ENCODE measurements at places on chromosomes 2 and 18.

- no peak for DNase-seq
Measured at GRCh38 chr2:241599615-241600014, 37.3 kb downstream of the THAP4 start.

DNA sequence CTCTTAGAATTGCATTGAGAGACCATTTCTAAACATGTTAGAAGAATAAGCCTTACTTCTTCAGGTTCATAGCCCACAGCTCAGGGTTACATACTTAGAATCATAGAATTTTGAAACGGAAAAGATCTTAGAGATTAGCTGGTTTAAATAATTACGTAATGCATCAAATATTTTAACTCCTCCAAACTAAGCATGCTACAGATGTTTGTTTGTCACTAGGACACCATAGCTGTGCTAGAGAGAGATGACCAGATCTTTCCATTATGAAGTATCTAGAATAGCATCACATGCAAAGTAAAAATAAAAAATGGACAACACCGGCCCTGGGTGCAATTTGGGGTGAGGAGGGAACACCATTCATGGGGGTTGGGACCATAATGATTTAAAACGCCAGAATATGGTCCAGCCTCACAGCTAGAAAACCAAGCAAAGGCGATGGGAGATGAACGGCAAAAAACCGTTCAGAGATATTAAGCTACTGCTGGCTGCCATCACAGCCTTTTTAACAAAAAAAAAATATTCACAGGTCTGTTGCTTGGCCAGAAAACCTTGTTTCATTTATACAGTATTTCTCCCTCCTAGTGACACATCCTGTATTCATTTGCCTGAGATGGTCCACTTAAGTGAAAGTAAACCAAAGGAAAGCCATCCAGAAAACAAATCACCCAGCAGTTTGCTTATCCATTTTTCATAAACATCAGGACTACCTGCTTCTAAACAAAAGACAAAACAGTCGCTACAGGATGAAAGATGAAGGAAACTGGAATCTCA lies 94.2 kb downstream of the EPHA4 start:
- no peak for DNase-seq

DNA sequence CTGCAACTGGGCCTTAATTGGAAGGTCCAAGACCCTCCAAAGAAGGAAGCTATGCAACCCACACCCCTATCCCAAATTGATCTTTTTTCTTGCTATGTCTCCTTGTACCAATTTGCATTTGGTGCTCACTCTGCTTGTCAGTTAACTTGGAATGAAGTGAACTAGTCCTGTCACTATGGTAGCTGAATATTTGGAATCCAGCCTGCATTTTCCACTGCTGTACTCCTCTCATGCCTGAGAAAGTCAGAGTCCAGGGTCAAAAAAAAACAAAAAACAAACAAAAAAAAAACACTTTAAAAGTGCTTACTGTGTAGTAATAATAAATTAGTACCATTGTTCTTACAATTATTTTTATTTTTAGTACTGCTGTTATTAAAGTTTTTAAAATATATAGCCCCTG lies 462.8 kb upstream of the SLC8A1 start:
- no peak for DNase-seq

DNA sequence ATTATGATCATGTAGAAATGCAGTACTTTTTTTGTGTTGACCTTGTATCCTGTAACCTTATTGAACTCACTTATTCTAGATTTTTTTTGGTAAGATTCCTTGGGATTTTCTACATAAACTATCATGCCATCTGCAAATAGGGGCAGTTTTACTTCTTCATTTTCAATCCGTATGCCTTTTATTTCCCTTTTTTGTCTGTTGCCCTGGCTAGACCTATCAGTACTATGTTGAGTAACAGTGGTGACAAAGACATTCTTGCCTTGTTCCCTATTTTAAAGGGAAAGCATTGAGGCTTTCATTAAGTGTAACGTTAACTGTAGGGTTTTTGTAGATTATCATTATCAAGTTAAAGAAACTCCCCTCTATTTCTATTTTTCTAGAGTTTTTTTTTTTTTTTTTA lies 92.3 kb downstream of the LYPD1 start:
- no peak for DNase-seq

- no peak for DNase-seq
Measured at GRCh38 chr2:146130290-146130689, 1610.4 kb upstream of the ZEB2 start.

- DNase-seq, result peak; percentile 36
Measured at GRCh38 chr18:74609535-74609934, 11.9 kb downstream of the ZNF407 start.

DNA sequence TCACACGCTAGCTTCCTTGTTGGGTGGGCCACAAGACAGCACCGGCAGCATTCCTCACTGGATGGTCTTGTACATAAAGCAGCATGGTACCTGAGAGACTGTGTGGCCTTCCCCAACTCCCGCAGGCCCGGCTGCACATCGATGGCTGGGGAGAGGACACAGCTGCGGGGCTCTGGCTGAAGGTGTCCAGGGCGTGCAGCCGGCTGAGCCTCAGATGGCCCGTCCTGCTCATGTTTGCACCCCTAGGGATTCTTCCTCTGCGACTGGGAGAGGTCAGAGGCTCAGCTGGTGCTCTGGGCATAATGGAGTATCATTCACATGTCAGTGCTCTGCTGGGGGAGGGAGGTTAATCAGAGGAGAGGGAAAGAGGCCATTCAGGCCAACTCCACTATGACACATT lies 207.9 kb downstream of the SEPTIN10 start:
- no peak for DNase-seq

GRCh38 chr2:241984271-241984655 lies 114.7 kb downstream of the RTP5 start:
- no peak for DNase-seq

DNA sequence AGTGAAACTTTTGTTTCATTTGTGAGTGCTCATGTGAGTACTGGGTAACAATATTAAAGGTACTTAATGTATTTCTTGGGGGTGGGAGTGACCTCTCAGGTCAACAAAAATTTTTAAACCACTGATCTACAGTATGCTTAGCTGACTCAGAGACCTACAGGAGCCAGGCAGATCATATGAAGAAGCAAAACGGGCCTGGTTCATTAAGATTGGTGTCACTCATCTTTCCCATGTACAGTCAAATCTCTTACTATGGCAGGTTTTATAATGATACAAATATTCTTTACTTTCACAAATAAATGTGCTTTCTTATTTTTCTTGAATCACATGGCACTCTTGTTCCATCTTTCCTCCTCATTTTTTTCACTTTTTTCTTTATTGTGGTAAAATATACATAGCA lies 7.7 kb upstream of the TMSB10 start:
- no peak for DNase-seq

DNA sequence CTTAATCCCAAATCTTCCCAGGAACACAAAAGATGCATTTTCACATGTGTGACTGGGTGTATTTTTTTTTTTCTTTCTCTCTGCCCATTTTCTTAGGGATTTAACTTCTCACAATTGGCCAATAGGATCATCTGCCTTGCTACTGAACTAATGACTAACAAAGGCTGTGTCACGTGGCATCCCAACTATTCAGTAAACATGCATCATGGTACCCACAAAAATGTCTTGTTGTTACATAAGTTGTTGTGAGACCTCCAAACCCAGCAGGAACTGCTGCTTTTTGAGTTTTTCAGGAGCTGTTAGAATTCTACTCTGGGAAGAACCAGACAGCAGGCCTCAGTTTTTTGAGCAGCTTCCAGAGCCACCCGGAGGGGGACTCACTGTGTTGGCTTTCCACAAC lies 31.9 kb downstream of the GAD1 start:
- DNase-seq, result peak; percentile 80

GRCh38 chr2:234703258-234703657 lies 206.4 kb upstream of the ARL4C start:
- DNase-seq, result no peak

DNA sequence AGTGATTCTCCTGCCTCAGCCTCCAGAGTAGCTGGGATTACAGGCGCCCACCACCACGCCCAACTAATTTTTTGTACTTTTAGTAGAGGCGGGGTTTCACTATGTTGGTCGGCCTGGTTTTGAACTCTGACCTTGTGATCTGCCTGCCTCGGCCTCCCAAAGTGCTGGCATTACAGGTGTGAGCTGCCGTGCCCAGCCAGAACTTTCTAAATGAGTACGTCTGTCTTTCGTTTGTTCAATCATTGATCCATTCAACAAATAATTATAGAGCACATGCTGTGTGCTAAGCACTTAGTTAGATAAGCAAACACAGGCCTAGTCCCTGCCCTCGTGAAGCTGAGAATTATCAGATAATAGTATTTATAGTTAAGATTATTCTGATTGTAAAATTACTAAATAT lies 56.5 kb downstream of the TTC39C start:
- no peak for DNase-seq

- DNase-seq, result peak; percentile 66
Measured at GRCh38 chr2:191682126-191682525, 4.2 kb downstream of the NABP1 start.

GRCh38 chr2:177270531-177270930 lies 6.0 kb upstream of the NFE2L2 start:
- DNase-seq, result no peak

DNA sequence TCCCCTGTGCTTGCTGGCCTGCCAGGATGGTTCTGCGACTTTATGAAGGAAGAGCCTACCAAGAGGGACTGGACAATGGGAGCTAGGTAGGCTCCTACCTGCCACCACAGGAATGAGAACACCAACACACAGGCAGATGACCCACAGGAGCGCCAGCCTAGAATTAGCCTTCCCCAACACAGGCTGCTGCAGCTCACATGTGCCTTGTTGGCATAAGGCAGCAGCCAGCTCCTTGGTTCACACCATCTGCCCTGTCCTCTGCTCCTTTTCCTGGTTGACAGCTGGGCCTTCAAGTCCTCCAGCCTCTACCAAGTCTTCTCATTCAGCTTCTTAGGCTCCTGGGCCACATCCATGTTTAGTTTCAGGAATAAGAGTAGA lies 705.4 kb upstream of the RAB6C start:
- DNase-seq, result no peak

- peak; percentile 61 for DNase-seq
Measured at GRCh38 chr2:62785810-62786597, 80.5 kb downstream of the EHBP1 start.

GRCh38 chr18:79829136-79829854 lies 31.6 kb downstream of the KCNG2 start:
- no peak for DNase-seq

- DNase-seq, result no peak
Measured at GRCh38 chr2:69721022-69721421, 20.9 kb upstream of the ANXA4 start.

DNA sequence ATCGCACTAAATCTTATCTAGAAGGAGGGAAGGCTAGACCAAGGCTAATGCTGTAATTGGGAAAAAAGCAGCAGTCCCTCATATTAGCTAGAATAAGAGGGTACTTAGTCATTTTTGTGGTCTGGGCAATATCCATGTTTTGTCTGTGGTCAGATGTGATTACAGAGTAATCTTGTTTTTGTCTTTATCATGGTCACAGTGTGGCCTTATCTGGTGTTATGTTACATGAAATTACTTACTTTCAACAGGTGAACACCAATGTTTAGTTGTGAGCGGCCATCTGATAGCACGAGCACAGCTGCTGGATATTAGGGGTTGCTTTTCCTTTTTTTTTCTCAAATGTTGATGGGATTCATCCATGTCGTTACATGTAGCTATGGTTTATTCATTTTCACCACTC lies 23.7 kb upstream of the PLEKHM3 start:
- no peak for DNase-seq

DNA sequence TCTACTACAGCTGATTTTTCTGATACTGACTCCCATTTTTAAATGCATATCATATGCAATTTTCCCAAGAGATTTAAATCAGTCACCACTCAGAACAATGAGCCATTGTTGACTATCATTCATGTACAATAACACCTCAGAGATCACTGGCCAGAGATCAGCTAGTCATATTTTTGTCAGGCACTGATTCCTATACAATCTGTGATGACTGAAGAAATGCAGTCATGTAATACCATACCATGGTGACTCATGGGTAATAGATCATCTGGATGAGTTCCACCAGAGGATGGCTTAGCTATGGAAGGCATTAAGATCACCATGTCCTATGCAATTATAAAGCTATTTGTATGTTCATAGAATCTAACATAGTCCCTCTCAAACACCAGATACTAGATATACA lies 285.7 kb upstream of the DCC start:
- DNase-seq, result peak; percentile 32

DNA sequence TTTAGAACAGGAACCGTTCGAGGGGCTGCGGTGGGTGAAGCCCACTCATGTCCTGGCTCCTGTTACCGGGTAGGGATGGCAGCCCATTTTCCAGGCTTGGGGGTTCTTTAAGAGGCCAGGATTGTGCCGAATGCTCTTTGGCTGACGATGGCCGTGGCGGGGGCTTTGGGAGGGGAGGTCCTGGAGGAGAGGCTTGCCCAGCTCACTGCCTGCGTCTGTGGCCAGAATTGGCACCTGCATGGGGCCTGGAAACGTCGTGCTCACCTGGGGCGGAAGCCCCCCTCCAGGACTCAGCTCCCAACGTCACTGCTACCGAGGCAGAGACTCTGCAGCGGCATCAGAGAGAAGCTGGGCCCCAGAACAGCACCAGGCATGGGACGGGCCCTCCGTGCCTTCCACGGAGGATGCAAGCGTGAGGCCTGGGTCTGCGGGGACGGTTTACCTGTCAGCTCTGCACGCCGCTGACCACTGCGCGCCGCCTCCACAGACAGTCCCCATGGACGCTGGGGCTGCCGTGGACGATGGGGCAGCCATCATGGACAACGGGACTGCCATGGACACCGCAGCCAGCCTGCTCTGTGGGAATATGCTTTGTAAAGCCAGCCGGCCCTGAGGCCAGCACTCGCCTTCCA lies 82.9 kb downstream of the NFATC1 start:
- DNase-seq, result no peak

GRCh38 chr2:5748391-5748790 lies 56.2 kb downstream of the SOX11 start:
- no peak for DNase-seq

GRCh38 chr2:139652385-139652784 lies 872.2 kb upstream of the NXPH2 start:
- no peak for DNase-seq

- peak; percentile 37 for DNase-seq
Measured at GRCh38 chr2:105761931-105762515, 17.3 kb downstream of the NCK2 start.

GRCh38 chr2:240420206-240421104 lies 15.0 kb upstream of the GPC1 start:
- DNase-seq, result no peak
